ENCODE measurements at places on chromosomes 3 and 15. TPM values are rescaled to one million over a fixed set of nuclear protein-coding genes. Genes with fewer than 3 reads are reported as not detected.

- no peak for DNase-seq
- H3K4me3 ChIP-seq: no peak overlapping the region
Observed at GRCh38 chr3:23648996-23649395, 156.8 kb upstream of the UBE2E1 start.

DNA sequence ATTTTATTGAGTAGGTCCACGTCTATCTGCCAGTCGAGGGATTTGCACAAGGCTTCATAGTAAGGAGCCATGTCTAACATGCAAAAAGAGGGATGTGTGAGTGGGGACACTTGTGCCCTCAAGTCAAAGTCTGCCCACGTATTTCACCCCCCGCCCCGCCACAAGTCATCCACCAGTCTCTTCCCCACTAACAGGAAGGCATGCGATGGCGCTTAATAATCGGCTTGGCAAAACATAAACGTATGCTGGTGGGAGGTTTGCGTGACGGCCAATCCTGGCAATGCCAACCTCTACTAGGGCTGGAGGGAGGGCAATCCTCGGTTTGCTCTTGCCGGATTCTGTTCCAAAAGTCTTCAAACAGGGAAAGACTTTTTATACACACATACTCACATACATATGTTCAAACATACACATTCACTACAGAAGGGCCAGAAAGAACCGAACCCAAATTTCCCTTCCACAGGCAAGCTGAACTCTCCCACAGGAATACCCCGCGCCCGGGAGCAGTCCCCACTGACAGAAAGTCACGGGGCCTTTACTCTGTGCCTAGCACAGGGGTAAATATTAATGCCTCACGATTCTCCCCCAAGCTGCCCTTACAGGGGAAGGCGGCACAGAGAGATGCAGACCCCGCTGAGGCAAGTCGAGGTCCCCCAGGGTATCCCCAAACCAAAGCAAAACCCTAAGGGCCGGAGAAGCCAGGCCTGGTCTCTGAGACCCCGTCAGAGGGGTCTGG, 675 bp downstream of the PSMD6 start:
- no peak for DNase-seq
- no peaks in the 10 kb centered on the region for H3K27me3 ChIP-seq

Gene GOLGA6A
- 6.0 TPM for total RNA-seq

Gene CCDC54
- not detected for total RNA-seq

Gene PIGBOS1
- total RNA-seq: 11.9 TPM

Gene SLC25A20
- 4.9 TPM for total RNA-seq

GRCh38 chr15:51649659-51650521, 27.3 kb upstream of the DMXL2 start:
- no peaks in the 10 kb centered on the region for H3K27me3 ChIP-seq
- H3K27ac ChIP-seq: no peak overlapping the region
- no peak overlapping the region for H3K4me3 ChIP-seq

GRCh38 chr3:25500706-25501210, 72.7 kb downstream of the RARB start:
- H3K27ac ChIP-seq: no peak overlapping the region
- peaks cover 6% of the 10 kb centered on the region for H3K4me1 ChIP-seq
- DNase-seq: no peak

Gene RARB
- total RNA-seq: not detected

DNA sequence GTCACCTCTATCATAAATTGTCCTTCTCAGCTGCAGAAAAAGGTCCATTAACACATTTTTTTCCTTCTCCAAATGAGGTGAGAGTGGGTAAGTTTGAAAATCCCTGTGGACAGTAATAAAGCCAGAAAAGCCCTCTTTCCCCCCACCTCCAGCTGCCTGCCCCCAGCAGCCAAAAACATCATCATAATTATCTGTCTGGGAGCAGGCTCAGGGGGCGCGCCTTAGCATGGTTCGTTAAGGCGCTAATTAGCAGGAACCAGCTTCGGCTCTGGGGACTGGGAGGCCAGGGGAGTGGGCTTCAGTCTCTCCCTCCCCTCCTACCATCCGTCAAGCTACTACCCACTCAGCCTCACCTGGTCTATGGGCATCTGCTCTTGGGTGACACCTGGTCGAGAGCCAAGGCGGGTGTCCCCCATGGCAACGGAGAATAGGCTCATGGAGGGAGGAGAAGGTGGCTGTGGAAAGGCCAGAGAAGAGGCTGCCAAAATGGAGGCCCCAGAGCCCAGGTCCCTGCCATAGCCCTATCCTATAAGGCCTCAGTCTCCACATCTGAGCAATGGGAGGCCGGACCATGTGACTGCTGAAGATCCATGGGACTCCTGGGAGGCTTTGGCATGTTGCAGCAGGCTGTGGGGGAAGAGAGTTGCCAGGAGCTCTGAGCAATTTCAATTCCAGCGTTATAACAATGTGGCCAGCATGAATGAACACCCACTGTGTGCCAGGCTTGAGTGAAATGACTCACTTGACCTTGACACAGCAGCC, 140.1 kb upstream of the LINGO1 start:
- no peak overlapping the region for H3K4me3 ChIP-seq
- H3K4me1 ChIP-seq: peaks cover 7% of the 10 kb centered on the region
- no peaks in the 10 kb centered on the region for H3K27me3 ChIP-seq
- H3K27ac ChIP-seq: no peak overlapping the region

GRCh38 chr3:141860766-141861513, 15.5 kb upstream of the ATP1B3 start:
- DNase-seq: no peak
- H3K4me1 ChIP-seq: peaks cover 4% of the 10 kb centered on the region
- no peaks in the 10 kb centered on the region for H3K27me3 ChIP-seq
- no peak overlapping the region for H3K27ac ChIP-seq
- H3K36me3 ChIP-seq: no peaks in the 10 kb centered on the region
- no peak overlapping the region for H3K4me3 ChIP-seq

GRCh38 chr3:127207727-127208482, 15.0 kb downstream of the PRR23E start:
- no peak overlapping the region for H3K27ac ChIP-seq
- peaks cover 11% of the 10 kb centered on the region for H3K4me1 ChIP-seq
- peaks cover under 1% of the 10 kb centered on the region for H3K36me3 ChIP-seq
- DNase-seq: no peak
- H3K4me3 ChIP-seq: no peak overlapping the region

DNA sequence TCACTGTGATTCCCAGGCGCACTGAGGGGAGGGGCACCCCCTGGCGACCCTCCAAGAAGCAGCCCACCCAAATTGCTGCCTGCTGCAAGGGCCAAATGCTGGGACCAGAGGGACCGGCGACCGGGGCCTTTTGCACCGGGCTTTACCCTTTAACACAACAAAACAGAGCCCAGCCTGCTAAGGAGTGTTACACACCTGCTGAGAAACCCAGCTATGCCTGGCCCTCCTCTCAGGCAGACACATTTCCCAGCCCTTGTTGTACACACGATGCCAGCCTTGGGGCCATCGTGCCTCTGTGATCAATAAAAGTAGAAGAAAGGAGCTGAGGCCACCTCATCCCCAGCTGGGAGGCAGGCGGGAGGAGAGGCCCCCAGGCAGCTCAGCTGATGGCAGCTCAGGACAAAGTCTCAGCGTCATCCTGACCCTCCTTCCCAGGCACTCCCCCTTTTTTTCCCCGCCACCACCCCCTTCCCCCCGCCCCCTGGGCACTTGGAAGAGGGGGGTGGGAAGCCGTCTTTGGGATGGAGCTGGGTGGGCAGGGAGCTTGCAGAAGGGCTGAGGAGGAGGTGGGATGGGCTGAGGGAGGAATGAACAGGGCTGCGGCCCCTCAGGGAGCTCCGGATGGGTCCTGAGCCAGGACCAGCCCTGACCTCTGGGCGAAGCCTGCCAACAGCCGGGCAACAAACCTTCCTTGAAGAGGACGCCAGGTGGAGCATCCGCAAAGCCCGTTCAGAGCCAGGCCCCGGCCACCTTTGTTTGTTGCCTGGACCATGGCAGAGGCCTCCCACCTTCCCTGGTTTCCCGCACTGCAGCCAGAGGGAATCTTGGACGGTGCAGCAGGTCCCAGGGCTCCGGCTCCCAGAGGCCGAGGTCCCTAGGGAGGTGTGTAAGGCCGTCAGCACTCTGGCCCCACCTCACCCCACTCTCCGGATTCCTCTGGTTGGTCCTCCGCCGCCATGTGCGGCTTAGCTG, 45.9 kb upstream of the SEC61A1 start:
- 0 out of 2 replicates have a peak overlapping the region, but pooled peaks have one; percentile 18 for H3K27ac ChIP-seq
- H3K27me3 ChIP-seq: no peaks in the 10 kb centered on the region
- peak overlapping the region; percentile 52 for H3K4me3 ChIP-seq
- H3K36me3 ChIP-seq: no peaks in the 10 kb centered on the region

DNA sequence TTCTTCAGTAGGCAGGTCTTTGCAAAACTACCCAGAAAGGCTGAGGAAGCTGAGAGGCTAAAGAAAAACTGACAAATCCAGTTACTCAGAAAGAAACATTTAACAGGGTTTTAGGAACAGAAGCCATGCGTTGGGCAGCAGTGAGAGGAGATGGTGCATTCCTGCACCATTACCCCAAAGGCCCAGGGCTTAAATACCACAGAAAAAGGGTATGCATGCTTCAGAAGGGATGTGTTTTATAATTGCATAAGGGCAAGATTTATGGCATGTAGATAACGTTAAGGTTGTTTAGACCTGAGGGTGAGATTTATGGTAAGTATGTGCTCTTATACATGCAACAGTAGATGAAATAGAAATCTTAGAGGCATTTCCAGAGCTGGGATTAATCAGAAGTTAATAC, 10.0 kb downstream of the C3orf52 start:
- H3K27ac ChIP-seq: no peak overlapping the region
- DNase-seq: no peak

Gene TUSC7
- not detected for total RNA-seq

DNA sequence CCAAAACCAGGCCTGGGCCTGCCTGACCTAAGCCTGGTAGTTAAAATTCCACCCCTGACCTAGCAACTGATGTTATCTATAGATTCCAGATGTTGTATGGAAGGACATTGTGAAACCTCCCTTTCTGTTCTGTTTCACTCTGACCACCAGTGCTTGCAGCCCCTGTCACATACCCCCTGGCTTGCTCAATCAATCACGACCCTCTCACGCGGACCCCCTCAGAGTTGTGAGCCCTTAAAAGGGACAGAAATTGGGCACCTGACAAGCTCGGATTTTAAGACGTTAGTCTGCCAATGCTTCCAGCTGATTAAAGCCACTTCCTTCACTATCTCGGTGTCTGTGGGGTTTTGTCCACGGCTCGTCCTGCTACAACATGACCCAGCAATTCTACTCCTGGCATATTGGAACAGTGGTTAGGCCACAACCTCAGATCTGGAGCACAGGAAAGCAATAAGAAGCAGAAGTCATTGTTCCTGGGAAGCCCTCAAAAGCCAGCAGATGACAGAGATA, 36.7 kb upstream of the LHFPL4 start:
- H3K4me1 ChIP-seq: no peaks in the 10 kb centered on the region
- no peak overlapping the region for H3K4me3 ChIP-seq
- no peak overlapping the region for H3K27ac ChIP-seq
- no peak for DNase-seq
- peaks cover 9% of the 10 kb centered on the region for H3K36me3 ChIP-seq

- no peak for DNase-seq
- H3K27me3 ChIP-seq: peaks cover 3% of the 10 kb centered on the region
- H3K36me3 ChIP-seq: no peaks in the 10 kb centered on the region
- no peak overlapping the region for H3K27ac ChIP-seq
Observed at GRCh38 chr3:59341459-59341858, 291.6 kb upstream of the CFAP20DC start.

Gene STAB1
- 2.6 TPM for total RNA-seq

Gene GOLGA6L7
- not detected for total RNA-seq

Gene IL5RA
- total RNA-seq: not detected

DNA sequence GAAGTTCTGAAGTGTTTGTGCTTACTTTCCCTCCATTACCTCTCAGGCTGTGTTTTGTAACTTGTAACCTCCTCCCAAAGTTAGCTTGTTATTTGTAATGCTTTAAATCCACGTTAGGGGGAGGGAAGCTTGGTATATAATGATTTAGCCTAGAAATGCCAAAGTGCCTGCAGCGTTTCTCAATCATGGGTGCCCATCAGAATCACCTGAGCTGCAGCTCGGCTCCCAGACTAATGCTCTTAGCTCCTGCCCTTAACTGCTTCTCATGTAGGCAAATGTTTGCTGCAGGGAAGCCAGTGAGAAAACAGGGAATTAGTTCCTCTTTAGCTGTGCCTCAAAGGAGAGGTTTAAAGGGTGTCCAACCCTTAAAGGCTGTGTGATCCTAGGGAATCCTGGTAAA, 219.2 kb upstream of the NAALADL2 start:
- no peaks in the 10 kb centered on the region for H3K36me3 ChIP-seq
- no peak overlapping the region for H3K27ac ChIP-seq
- no peak overlapping the region for H3K4me3 ChIP-seq

DNA sequence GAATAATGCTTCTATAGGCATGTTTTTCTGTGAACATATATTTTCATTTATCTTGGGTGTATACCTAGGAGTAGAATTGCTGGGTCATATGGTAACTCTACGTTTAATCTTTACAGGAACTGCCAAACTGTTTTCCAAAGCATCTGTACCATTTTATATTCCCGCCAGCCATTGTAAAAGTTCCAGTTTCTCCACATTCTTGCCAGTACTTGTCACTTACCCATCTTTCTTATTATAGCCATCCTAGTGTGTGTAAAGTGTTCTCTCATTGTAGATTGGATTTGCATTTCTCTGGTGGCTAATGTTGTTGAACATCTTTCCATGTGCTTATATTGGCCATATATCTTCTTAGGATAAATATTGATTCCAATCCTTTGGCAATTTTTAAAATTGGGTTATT, 31.2 kb upstream of the CFAP20DC start:
- H3K4me3 ChIP-seq: no peak overlapping the region
- no peaks in the 10 kb centered on the region for H3K4me1 ChIP-seq
- no peaks in the 10 kb centered on the region for H3K36me3 ChIP-seq
- DNase-seq: no peak
- H3K27ac ChIP-seq: no peak overlapping the region

Gene GRM2
- 3.7 TPM for total RNA-seq

DNA sequence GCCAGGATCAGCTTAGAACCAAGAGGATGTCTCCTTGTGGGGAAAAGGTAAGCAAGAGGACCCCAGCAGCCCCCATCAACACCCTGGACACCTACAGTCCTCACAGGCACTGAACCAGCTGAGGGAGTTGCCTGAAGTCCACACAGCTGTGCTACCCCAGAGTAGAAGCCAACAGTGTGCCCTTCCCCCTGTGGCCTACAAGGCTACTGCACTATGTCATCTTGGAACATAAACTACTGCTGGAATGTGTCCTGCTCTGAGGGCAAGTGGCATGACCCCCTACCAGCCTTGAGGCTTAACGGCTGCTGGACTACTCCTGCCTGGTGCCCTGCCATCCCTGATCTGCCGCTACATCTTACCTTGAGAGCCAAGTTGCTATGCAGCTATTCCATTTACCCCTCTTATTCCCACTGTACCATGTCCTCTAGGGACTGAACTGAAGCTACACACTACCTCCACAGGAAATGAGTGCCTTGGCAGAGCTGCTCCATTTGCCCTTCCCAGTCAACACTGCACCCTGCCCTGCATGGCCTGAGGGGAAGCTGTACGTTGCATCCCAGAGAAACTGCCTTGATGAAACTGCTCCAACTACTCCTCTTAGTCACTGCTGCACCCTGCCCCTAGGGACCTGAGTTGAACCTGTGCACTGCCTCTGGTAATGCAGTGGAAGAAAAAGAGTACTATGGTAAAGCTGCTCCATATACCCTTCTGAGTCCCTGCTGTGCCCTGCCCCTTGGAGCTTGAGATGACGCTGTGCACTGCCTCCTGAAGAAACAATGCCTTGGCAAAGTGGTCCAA, 40.2 kb upstream of the ATP13A5 start:
- no peak for DNase-seq
- peaks cover 8% of the 10 kb centered on the region for H3K4me1 ChIP-seq
- H3K27me3 ChIP-seq: 0 out of 2 replicates have a peak, but pooled peaks cover 4% of the 10 kb centered on the region
- no peak overlapping the region for H3K4me3 ChIP-seq

All from WTC11 (cell line).